NCI-H82 (cell line): ENCODE measurements at places on chromosomes 5 and 9.

- DNase-seq: no peak
Observed at GRCh38 chr9:134600836-134601638, 40.6 kb upstream of the COL5A1 start.

- DNase-seq: no peak
Observed at GRCh38 chr9:82356871-82357270, 368.3 kb downstream of the SPATA31D1 start.

- DNase-seq: peak; percentile 76
Observed at GRCh38 chr5:82312373-82312856, 34.3 kb upstream of the RPS23 start.

DNA sequence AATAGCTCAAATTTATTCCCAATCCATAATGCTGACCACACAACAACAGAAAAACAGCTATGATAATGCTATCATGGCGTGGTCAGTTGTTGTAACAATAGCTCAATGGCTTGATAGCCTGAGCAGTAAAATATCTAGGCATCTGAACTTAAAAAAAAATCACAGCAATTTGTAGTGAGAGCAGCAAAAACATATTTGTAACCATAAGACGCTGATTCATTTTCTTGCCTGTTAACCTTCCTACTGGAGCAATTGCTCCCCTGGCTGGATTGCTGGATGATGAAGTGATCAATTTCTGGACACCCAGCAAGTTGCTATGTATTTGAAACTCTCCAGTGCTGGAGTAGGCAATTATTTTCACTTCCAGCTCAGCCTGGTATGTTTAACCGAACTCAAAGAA lies 115.1 kb downstream of the PCSK1 start:
- no peak for DNase-seq

- DNase-seq: no peak
Observed at GRCh38 chr5:14244721-14245120, 101.6 kb downstream of the TRIO start.

GRCh38 chr9:94713436-94714215 lies 12.9 kb upstream of the AOPEP start:
- DNase-seq: no peak

- DNase-seq: no peak
Observed at GRCh38 chr5:143418140-143418866, 14.8 kb upstream of the NR3C1 start.

DNA sequence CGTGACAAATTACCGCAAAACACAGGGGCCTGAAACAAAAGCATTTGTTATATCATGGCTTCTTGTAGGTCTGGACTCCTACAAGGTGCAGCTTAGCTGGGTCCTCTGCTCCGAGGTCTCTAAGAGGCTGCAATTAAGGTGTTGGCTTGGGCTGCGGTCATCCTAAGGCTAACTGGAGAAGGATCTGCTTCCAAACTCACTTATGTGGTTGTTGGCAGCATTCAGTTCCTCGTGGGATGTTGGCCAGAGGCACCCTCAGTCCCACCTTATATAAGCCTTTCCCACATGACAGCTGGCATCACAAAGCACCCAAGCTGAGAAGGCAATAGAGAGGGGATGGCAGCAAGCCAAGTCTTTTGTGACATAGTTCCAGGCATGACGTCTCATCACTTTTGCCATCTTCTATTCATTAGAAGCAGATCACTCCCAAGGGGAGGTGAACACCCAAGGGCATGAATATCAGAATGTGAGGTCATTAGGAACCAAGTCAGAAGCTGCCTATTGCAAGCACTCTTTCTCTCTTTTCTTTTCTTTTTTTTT lies 47.9 kb upstream of the ZBTB43 start:
- no peak for DNase-seq

GRCh38 chr5:175392236-175392635 lies 51.7 kb downstream of the DRD1 start:
- DNase-seq: no peak

- DNase-seq: no peak
Observed at GRCh38 chr5:178454303-178454702, 135.9 kb downstream of the COL23A1 start.

GRCh38 chr5:91641730-91642350 lies 258.7 kb upstream of the ARRDC3 start:
- DNase-seq: peak; percentile 84

DNA sequence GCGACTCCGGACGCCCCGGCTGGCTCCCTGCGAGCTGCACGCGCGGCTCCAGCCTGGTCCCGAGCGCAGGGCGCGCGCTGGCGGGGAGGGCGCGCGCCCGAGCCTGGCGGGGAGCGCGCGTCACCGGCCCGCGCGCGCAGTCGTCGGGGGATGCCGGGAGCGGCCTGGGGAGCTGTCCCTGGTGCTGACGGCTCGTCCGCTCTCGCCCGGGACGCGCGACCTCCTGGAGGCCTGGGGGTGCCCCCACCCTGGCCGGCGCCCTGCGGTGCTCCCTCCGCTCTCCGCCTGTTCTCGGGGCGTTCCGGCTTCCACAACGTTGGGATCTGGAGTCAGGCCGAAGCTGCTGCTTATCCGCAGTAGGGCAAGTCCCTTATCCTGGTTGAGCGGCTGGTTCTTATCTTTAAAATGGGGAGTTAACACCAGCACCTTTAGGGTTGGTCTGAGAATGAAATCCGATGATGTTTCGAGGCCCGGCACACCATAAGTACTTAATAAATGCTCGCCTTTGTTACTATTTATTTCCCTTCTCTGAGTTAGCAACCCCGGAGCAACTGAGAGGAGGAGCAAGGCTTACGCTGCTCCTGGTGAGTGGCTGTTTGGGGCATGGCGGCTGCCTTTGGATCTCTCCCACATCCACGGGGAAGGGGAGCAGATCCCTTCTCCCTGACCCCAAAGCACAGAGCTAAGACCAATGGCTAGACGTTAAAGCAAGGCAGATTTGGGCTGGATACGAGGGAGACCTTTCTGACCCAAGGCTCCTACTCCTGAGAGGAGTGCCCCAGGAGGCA lies at the start of gene FAM163B:
Gene FAM163B (minus strand): TSS at position 79 of the 788 bp plus-strand sequence. CDS start 29,166 bp downstream, outside the sequence.
- DNase-seq: peak; percentile 62

GRCh38 chr5:131635684-131636572 lies 899 bp upstream of the RAPGEF6 start:
- DNase-seq: peak; percentile 45

DNA sequence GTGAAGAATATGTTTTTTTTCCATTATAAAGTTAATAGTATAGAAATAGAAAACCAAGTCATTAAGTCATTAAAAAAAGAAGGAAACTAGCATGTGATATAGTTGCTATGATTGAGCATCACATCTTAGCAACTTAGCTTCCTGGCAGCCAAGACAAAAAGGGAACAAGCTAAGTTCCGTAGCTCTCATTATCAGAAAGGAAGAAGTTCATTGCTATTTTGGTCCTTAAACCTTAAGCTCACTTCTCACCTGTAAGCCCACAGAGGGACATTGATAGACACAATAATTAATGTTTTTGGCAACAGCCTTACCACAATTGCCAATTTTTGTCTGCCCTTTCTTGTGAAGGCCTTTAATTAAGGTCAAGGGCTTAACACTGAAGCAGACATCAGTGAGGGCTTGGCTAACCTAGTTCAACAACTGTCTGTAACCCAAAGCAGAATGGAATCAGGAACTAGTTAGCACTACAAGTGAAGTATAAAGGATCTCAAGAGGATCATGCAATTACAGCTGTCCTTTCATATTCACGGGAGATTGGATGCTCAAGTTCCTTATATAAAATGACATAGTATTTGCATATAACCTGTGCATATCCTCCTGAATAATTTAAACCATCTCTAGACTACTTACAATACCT lies 24.0 kb upstream of the KLF4 start:
- DNase-seq: no peak

- DNase-seq: peak; percentile 92
Observed at GRCh38 chr9:19922476-19923118, 133.8 kb upstream of the SLC24A2 start.

- no peak for DNase-seq
Observed at GRCh38 chr9:121529237-121529987, 29.8 kb upstream of the GGTA1 start.

DNA sequence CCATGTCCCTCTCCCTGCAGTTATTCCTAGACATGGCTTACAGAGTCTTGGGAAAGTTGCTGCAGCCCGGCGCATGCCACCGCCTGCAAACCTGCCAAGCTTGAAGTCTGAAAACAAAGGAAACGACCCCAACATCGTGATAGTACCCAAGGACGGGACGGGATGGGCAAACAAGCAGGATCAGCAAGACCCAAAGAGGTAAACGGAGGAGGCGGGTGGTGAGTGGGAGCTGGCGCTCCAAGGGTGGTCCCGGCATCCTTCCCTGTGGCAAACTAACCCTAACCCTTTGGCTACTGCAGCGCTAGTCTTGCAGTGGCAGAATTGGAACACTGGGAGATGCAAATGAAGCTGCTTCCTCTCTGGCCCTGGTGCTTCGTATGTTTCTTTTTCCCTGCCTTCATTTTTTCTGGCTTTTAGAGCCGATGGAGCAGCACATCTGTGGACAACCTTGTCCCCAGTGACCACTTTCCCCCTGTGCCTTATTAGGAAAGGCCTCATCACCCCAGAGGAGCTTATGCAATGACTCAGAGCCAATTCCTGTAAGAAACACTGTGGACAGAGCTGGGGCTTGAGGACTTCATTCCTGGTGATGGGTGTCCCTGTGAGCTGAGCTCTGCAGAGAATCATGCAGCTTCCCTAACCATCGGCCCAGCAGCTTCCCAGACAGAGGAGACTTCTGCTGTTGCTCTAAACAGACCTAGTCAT lies 38.9 kb downstream of the PRRC2B start:
- DNase-seq: no peak

DNA sequence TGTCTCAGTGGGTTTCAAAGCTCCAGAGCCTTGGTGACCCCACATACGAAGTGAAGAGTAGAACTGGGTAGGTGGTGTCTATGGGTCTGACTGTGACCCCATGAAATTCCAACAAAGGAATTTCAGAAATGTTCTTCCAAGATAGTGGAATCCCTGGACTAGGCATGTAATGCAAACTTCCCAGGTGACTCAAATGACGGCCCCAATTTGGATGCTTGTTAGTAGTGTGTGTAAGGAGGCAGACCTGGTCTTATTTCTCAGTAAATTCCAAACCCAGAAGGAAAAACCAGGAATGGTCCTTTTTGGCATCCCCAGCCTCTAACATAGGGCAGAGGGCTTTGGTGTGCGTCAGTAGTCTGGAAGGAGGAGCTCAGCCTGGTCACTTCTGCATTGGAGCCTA lies 43.6 kb upstream of the ABCA1 start:
- no peak for DNase-seq

DNA sequence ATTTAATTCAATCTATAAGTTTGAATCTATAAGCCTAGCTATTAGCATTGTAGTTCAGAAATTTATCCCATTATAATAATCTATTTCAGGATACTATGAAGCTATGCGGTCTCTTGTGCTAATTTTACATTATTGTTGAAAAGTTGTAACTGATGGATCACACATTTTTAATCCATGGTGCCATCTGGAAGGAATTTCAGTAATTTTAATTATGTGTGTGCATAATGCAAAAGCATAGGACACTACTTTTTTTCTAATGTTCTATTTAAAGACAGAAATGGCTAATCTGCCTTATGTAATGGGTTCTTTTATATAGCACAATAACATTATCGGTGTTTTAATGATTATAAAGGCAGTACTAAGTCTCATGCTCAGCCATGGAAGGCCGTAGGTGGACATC lies 90.6 kb downstream of the HOMER1 start:
- DNase-seq: no peak

DNA sequence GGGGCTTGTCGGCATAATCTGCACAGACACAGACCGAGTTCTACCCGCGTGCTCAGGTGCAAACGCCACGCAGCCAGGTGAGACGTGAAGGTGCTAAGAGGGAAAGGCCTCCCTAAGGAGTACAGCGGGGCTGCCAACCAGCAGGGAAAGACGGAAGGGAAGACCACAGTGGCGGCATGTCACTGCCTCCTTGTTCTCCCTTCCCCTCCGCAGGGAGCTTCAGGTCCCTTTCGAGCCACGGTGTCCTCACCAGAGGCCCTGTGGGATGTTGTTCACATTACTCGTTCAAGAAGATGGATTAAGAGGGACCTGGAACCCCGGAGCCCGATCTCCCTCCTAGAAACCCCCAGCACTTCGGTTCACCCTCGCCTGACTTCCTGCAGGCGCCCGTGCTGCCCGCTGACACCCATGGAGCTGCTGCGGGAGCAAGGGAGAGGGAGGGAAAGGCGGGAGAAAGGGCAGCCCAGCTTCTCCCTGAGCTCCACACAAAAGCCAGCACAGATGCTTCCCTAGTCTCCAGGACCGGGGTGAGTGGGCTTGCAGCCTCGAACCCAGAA lies 686 bp downstream of the BRD9 start:
- peak; percentile 22 for DNase-seq
